ENCODE measurements at places on chromosomes 1 and 21.
A peak's percentile ranks its signal among the peaks of the same experiment; 100 is the strongest.

DNA sequence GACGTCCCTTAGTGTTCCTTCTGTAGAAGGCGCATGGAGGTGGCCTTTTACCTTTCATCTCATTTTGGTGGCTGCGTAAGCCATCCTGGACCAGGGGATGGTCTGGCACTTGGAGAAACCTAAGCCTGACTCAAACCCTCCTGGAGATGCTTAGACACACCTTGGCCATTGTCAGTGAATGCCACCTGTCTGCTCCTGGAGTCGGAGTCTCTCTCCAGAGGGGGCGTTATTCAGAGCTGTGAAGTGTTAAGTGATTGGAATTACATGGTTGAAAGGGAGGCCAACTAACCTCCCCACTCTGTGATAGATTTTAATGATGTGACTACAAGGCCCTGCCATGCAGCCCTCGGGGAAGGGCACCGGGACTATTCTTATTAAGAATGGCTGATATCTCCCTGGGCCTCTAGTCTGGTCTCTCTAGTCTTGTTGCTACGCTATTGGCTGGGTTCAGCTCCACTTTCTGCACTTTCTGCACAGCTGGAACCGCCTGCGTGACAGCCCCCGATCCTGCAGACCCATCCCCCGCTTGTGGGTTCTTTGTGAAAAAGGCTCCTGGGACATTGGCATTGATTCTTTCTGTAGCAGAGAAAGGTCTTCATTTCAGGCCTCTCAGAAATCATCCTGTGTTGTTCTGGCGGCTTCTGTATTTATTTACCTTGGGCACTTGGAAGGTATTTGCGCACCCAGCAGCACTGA lies 4.2 kb downstream of the RASSF5 start:
- DNase-seq: peak; percentile 75

GRCh38 chr1:154730259-154730658 lies 122.3 kb upstream of the ADAR start:
- DNase-seq: no peak

DNA sequence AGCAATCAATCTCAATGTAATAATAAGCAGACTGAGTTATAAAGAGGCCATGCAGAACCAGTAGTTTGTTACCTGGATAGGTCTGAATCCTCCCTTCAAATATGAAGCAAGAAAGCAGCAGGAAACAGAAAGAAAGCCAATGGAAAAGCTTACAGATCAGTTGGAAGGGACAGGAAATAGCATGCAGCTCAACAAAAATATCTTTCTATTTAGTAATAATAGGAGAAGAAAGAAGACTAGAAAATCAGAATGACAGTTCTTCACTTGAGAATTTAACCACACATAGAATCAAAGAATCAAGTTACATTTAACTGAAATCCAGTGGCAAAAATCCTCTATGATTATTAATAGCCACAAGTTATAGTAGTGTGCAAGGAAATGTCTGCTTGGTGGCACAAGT lies 194.4 kb downstream of the EIF4G3 start:
- DNase-seq: no peak

- DNase-seq: peak; percentile 69
Observed at GRCh38 chr1:210231846-210232510, 618 bp upstream of the SERTAD4 start.

- DNase-seq: peak; percentile 73
Observed at GRCh38 chr1:29033829-29034466, 89.8 kb downstream of the TMEM200B start.

DNA sequence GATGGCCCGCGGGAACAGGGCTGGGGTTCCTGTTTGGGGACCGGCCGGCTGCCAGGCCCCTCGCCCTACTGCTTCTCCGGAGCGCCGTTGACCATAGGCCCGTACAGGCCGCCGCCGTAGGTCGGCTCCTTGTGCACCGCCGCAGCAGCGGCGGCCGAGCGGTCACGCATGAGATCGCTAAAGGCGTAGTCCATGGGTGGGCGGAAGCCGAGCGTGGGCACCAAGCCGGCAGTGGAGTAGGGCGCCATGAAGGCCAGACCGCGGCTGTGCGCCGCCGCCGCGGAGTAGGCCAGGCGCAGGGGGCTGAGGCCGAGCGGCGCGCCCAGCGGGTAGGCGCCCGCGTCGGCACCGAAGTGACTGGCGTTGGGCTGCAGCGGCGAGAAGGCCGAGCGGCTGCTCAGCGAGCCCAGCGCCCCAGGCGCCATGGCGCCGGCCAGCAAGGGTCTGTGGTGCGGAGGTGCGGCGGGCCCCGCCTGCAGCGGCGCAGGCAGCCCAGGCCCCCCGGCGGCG lies 4.6 kb downstream of the DMRTA2 start:
- peak; percentile 78 for DNase-seq

DNA sequence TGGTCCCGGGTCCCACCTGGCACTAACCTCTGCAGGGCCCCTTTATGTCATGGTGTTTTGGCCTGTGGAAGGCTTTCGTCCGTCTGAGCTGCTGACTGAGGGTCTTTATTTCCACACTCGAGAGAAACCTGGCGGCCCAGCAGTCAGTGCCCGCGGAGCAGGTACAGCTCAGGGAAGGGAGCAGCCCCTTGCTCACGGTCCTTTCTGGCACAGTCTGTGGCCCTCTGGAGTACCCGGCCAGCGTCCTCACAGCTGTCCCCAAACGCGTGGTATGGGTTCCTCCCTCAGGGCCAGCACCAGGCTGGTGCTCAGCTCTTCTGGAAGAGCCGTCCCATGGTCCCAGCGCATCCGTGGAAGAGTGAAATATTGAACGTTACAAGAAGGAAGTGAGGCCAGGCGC lies 24.3 kb downstream of the SKI start:
- DNase-seq: no peak

GRCh38 chr1:2378441-2378851 lies 12.9 kb downstream of the MORN1 start:
- DNase-seq: no peak

DNA sequence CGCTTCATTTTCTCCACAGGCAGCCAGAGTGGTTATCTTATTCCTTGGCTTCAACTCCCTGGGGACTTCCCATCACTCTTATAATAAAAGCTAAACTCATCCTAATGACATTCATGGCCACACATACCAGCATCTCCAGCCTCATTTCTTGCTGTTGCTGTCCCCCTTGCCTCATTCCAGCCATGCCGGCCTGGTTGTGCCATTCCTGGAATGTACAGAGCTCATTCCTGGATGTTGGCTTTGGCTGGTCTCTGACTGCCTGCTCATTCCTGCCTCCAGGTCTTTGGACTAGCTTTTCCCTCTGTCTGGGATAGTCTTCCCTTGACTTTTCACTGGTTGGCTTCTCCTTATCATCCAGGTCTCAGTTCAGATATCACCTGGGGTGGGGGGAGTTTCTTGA lies 2.4 kb upstream of the PEF1 start:
- DNase-seq: no peak

- no peak for DNase-seq
Observed at GRCh38 chr1:43468414-43468813, 14.7 kb upstream of the HYI start.

DNA sequence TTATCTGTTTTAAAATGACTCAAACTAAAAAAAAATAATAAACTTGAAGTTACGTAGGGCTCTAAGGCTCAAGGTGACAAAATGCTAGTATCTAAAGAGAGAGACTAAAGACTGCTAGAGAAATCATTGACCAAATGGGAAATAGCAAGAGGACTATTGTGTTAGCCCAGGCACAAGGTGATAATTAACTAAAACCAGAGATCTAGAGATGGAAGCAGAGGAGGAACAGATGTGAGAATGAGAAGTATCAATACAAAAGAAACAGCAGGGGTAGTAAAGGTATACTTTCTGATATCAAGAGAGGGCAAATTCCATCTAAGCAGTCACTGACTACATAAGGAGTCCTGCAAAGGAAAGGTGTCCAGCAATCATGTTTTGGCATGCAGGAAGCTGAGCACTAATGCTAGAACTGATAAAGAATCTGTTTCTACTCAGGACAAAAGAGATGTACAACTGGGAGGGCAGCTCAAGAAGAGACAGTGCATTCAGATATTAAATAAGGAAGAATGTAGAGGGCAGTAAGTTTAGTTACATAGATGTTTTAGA lies 100.2 kb upstream of the GNG4 start:
- DNase-seq: no peak

DNA sequence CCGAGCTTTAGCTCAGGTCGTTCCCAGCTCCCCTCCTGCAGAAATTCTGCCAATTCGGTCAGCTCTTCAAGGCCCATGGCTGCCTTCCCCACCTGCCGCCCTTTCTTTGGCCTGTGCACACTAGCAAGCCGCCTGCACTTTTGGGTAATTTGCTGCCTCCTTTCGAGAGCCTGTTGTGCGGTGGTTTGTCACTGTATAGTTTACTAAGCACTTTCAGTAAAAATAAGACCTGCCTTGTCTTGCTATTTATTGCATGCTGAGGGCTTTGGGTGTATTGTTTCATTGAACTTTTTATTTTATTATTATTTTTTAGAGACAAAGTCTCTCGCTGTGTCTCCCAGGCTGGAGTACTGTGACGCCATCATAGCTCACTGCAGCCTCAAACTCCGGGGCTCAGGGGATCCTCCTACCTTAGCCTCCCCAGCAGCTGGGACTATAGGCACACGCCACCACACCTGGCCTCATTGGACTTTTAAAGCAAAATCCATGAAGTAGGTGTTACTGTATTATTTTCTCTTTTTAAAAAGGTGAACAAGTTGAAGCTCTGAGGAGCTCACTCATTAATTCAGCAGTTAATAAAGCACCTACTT lies 1.1 kb upstream of the FABP3 start:
- DNase-seq: no peak

DNA sequence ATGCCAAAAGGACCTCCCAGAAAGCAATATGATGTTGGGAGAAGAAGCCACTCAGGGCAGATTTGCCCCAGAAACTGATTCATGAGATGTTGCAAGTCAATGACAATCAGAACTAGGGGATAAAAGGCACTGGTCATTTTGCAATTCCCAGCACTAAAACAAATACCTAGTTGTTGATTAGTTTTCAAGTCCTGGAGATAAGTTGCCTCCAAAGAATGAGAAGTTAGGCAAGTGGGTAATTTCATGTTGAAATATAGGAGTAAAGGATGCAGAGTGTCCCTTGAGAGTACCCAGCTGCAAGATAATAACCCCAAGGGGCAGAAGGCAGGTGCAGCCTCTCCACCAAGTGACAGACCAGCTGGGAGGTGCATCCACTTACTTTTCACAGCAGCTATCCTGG lies 363.6 kb downstream of the PBX1 start:
- DNase-seq: no peak

GRCh38 chr21:33268737-33269441 lies 2.7 kb downstream of the IL10RB start:
- DNase-seq: no peak

DNA sequence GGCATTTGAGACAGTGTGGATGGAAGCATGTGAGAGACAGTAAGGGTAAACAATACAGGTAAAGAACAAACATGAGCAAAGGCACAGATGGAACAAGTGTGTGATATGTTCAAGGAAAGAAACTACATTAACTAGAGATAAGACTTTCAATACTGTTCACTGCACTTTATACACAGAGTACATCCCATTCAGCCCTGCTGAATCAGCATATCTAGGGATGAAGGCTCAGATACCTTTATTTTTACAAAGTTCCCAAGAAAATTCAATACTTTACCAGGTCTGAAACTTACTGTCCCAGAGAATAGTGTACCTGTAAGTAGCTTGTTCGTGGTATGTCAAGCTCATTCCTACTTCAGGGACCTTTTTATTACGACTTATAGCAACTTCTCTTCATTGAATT lies 122.5 kb downstream of the LHX4 start:
- DNase-seq: no peak

DNA sequence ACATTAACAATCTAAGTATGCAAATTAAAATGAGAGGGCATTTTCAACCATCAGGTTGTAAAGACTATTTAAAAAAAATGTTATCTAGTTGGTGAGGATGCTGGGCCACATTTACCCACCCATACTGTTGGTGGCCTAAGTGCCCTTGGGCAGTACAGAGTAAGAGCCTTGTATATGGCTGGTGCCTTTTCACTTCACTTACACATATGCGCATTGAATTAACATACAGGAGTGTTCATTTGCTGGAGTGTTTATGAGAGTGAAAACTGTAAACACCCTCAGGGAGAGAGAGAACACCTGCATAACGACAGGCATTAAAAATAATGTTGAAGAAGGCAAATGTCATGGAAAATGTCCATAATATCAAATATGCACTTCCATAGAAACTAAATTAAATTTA lies 427.1 kb downstream of the PCP4 start:
- no peak for DNase-seq

GRCh38 chr1:179077396-179077795 lies 4.5 kb upstream of the TOR3A start:
- no peak for DNase-seq

GRCh38 chr1:15288173-15288926 lies 41.3 kb downstream of the FHAD1 start:
- DNase-seq: peak; percentile 79

- no peak for DNase-seq
Observed at GRCh38 chr1:17112496-17113236, 6.6 kb downstream of the PADI2 start.

GRCh38 chr1:227558732-227559262 lies 4.6 kb upstream of the ZNF678 start:
- DNase-seq: no peak

DNA sequence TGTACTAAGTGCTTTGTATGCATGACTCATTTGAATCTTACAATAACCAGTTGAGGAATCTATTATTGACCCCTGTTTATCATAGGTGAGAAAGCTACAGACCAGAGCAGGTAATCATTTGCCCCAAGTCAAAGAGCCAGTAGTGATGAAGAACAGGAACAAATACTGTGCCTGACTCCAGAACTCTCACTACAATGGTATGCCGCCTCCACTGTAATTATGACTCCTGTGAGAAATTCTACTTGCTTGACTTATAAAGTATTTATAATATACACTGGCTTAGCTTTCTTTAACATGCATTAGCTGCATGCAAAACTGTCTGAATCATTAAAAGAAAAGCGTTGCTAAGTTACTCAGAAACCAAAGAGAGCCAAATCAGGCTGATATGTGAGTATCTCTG lies 92.6 kb downstream of the ZNF281 start:
- DNase-seq: no peak

DNA sequence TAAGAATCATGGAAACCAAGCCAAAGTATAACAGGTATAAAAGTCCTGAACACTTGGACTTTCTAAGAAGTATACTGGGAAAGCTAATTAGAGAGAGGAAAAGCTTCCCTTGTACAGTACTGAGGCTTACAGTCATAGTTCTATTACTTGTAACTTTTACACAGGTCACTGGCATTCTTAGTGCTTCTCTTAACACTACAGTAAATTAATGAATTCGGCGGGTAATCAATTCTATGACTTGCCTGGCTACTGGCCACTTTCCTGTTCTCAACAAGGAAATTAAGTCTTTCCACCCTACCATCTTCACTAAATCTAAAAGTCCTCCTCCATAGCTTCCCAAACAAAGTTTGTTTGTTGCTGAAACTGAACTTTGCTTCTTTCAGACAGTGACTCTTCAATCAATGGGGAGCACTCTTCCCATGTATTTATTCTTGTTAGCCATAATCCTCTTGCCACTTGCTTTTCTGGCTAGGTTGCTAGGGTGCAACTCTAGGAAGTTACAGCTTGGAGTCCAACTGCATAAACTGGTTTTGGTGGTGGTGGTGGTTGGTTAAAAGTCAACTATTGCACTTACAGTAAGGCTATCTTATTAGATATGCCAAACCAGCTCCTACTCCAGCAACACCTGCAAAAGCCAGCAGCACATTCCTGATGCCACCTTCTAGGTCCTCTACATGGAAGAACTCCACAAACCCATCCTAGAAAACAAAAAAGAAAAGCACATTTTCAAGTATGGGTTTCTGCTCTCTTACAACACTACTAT lies 2.4 kb downstream of the MCL1 start:
- DNase-seq: no peak

All from eye (tissue), 1 donor.